ENCODE measurements at places on chromosomes 5 and 9. TPM values are rescaled to one million over a fixed set of nuclear protein-coding genes. Genes with fewer than 3 reads are reported as not detected.

DNA sequence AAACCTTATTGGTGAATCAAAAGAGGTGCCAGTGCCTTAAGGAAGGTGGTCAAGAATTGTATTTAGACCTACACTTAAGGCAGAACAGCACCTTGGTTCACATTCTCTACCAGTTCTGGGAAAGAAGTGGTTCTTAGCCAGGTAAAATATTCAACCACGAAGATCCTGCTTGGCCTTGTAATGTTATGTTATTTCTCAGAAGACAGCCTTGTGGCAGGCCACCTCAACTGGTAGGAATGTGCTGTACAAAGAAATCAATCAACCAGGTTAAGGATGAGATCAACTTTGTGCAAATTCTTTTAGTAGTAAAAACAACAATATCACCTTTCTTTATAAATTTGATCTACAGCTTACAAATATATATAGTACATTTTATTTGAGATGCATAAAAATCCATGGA, 246.8 kb downstream of the ARRDC3 start:
- DNase-seq = no peak
- H3K27me3 ChIP-seq = no peaks in the 10 kb centered on the region
- H3K27ac ChIP-seq = no peak overlapping the region
- H3K4me1 ChIP-seq = no peaks in the 10 kb centered on the region
- no peak overlapping the region for H3K4me3 ChIP-seq

- H3K36me3 ChIP-seq = no peaks in the 10 kb centered on the region
- H3K4me3 ChIP-seq = no peak overlapping the region
- no peaks in the 10 kb centered on the region for H3K4me1 ChIP-seq
- no peak overlapping the region for H3K27ac ChIP-seq
- H3K27me3 ChIP-seq = no peaks in the 10 kb centered on the region
Observed at GRCh38 chr5:72369301-72369700, 49.1 kb downstream of the PTCD2 start.

DNA sequence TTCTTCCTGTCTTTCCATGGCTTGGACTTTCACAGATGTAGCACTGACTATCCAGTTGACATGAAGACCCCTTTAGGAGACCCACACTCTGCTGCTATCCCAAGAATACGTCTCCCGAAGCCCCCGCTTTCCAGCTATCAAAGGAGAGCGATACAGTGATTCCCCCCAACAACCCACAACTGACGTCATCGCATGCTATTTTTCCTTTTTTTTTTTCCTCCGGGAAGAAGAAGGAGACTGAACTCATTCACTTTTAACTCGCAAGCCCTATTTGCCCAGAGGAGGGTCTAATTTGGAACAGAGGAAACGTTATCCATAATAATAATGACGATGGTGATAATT, 2.1 kb downstream of the PAPPA start:
- no peak for DNase-seq
- H3K36me3 ChIP-seq = no peaks in the 10 kb centered on the region
- H3K4me1 ChIP-seq = no peaks in the 10 kb centered on the region
- H3K27me3 ChIP-seq = no peaks in the 10 kb centered on the region
- H3K27ac ChIP-seq = peak overlapping the region; percentile 14

DNA sequence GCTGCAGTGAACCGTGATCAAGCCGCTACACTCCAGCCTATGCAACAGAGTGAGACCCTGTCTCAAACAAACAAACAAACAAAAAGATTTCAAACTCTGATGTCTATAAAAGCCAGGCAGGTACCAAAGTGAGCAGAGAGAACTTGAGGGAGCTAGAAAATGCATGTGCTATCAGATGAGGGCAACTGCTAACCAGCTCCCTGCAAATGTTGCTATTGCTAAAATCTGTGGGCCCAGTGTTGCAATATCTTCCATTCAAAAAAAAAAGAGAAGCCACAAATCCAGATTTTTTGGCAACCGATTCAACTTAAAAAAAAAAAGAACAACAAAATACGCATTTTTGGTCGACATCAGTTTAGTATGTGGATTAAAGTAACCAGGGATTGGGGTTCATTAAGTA, 5.5 kb downstream of the UBE2D2 start:
- no peak overlapping the region for H3K27ac ChIP-seq
- H3K36me3 ChIP-seq = no peaks in the 10 kb centered on the region
- no peaks in the 10 kb centered on the region for H3K27me3 ChIP-seq
- H3K4me3 ChIP-seq = no peak overlapping the region
- no peak for DNase-seq

DNA sequence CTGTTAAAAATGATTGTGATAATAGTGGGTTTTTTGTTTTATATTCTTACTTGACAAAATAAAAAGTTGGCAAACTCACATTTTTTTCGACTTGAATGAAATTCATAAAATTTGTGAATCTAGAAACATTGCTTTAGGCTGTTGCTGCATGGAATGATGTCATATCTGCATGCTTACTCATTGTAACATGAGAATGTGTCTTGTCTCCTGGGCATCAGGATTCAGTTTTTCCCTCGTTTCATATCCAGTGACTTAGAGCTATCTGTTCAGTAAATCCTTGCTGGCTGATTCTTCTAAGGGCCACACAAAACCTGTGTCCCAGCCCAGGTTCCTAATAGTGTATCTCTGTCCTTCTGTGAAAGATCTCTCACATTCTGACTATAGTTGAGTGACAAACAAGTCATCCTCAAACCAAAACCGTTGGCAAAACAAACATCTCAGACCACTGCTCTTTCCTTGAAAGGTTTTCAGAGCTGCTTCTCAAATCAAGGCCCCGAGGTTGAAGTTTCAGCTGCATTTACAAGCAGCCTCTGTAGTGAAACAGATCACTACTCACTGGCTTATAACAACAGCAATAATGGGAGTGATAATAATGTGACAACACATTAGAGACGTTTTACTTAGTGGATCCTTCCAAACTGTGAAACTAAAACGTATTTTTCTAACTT, 95.0 kb downstream of the NPR3 start:
- H3K4me1 ChIP-seq = no peaks in the 10 kb centered on the region
- H3K36me3 ChIP-seq = no peaks in the 10 kb centered on the region
- no peak for DNase-seq
- H3K4me3 ChIP-seq = no peak overlapping the region

GRCh38 chr5:38338455-38338854, 80.1 kb downstream of the EGFLAM start:
- DNase-seq = no peak
- H3K4me3 ChIP-seq = no peak overlapping the region
- H3K36me3 ChIP-seq = no peaks in the 10 kb centered on the region

DNA sequence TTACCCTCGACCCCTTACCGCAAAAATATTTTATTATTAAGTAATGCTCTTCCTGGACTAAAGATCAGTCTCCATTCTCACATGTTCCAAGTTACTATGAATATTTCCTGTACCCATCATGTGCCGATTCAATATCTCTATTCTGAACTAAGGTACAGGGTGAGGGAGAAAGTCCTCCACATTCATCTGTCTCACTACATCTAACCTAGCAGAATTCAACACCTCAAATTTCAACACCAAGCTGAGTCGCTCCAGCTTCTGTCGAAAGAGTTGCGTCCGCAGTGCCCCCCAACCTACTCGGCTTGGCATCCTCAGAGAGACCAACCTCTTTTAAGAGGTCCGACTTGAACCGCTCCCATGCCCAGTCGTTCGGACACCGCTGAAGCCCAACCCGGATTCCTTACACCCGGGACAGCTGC, 1.0 kb downstream of the CERT1 start:
- H3K4me3 ChIP-seq = peak overlapping the region; percentile 70
- peak overlapping the region; percentile 84 for H3K27ac ChIP-seq
- peaks cover 5% of the 10 kb centered on the region for H3K4me1 ChIP-seq
- H3K36me3 ChIP-seq = no peaks in the 10 kb centered on the region
- no peaks in the 10 kb centered on the region for H3K27me3 ChIP-seq
- DNase-seq = no peak

DNA sequence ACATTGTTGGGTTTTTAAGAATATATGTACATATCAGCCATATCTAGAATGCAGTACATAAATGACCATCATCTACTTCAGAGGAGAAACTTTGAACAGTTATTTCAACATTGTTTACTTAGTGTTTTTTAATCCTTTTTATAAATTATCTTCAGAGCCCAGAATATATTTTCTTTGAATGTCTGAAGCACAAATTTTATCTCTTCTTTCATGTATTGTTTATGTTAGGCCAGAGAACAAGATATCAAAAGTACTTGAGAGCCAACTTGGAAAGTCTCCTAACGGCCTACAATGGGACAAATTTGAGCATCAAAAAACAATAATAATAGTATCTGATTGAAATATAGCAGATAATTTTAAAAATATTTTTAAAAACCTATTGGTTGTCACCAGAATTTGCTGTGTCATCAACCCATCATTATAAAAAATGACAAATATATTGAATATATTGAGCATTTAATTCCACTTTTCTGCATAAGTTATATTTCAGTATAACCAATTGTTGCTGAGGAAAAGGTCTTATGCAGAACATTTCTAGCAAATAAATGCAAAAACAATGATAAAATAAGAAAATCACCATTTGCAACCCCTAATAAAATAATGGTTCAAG, 67.5 kb upstream of the CCNG1 start:
- H3K27ac ChIP-seq = no peak overlapping the region
- no peaks in the 10 kb centered on the region for H3K27me3 ChIP-seq
- no peak overlapping the region for H3K4me3 ChIP-seq
- H3K36me3 ChIP-seq = no peaks in the 10 kb centered on the region

The IFNA21 gene
- total RNA-seq = not detected

- no peak for DNase-seq
- no peaks in the 10 kb centered on the region for H3K4me1 ChIP-seq
- H3K27me3 ChIP-seq = no peaks in the 10 kb centered on the region
- H3K27ac ChIP-seq = no peak overlapping the region
- no peak overlapping the region for H3K4me3 ChIP-seq
Observed at GRCh38 chr5:109961751-109962150, 272.0 kb downstream of the MAN2A1 start.

The ARSI gene
- total RNA-seq = not detected

- H3K27ac ChIP-seq = no peak overlapping the region
- H3K27me3 ChIP-seq = no peaks in the 10 kb centered on the region
- peak overlapping the region; percentile 30 for H3K4me3 ChIP-seq
- peaks cover 14% of the 10 kb centered on the region for H3K4me1 ChIP-seq
- no peaks in the 10 kb centered on the region for H3K36me3 ChIP-seq
Observed at GRCh38 chr9:109132567-109133021, 12.8 kb upstream of the TMEM245 start.

- H3K36me3 ChIP-seq = no peaks in the 10 kb centered on the region
- no peaks in the 10 kb centered on the region for H3K4me1 ChIP-seq
- H3K4me3 ChIP-seq = no peak overlapping the region
- no peaks in the 10 kb centered on the region for H3K27me3 ChIP-seq
Observed at GRCh38 chr5:84059672-84060071, 325.0 kb downstream of the EDIL3 start.

The SERF1A gene
- 17.6 TPM for total RNA-seq

The F2RL2 gene
- total RNA-seq = 1.1 TPM

The SPACA9 gene
- 0.53 TPM for total RNA-seq

The ADRA1B gene
- 5.0 TPM for total RNA-seq

DNA sequence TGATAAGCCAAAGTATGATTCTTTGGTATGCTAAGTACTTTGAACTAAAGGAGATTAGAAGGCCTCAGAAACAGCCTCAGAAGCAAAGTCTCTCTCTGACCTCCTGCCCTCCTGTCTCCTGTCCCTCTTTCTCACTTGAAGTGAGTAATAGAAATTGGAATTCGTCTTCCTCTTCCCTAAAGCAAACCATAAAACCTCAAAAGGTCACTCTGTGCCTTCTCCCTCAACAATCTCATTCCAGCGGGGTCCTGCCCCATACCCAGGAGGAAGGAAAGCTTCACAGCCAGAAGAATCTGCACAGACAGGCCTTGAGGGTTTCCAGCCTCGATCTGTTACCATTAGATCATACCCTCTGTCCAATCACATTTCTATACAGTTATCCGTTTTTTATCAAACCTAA, 87.8 kb downstream of the HAPLN1 start:
- H3K4me1 ChIP-seq = no peaks in the 10 kb centered on the region
- H3K36me3 ChIP-seq = no peaks in the 10 kb centered on the region
- H3K4me3 ChIP-seq = no peak overlapping the region
- no peak for DNase-seq
- H3K27me3 ChIP-seq = no peaks in the 10 kb centered on the region

GRCh38 chr9:68746525-68746924, 41.5 kb downstream of the PIP5K1B start:
- H3K27ac ChIP-seq = peak overlapping the region; percentile 65
- H3K4me1 ChIP-seq = no peaks in the 10 kb centered on the region
- DNase-seq = no peak
- H3K36me3 ChIP-seq = no peaks in the 10 kb centered on the region

Measured in Peyer's patch (tissue), 4 donors.